ENCODE measurements at places on chromosomes 2 and 18. TPM values are rescaled to one million over a fixed set of nuclear protein-coding genes. Genes with fewer than 3 reads are reported as not detected.

Gene VWC2L
- 0.09 TPM for total RNA-seq

Gene EVA1A
- 29.4 TPM for total RNA-seq

Gene VIL1
- total RNA-seq = 11.1 TPM

Gene PTPN18
- total RNA-seq = 37.0 TPM

Gene GPN1
- total RNA-seq = 12.2 TPM

Gene LCT
- total RNA-seq = not detected

Gene TSPYL6
- not detected for total RNA-seq

Gene ANKRD53
- total RNA-seq = 5.2 TPM

Gene HDAC4
- 17.4 TPM for total RNA-seq

Gene AOX1
- 134 TPM for total RNA-seq

Gene SIX3
- total RNA-seq = 0.34 TPM

All from pancreas (tissue), 10 donors.